ENCODE measurements at places on chromosomes 12 and 14. TPM values are rescaled to one million over a fixed set of nuclear protein-coding genes. Genes with fewer than 3 reads are reported as not detected.

GRCh38 chr12:116695464-116695725 lies 42.5 kb downstream of the SPRING1 start:
- no peak for DNase-seq

Gene AKAP5
- 0.54 TPM for total RNA-seq

DNA sequence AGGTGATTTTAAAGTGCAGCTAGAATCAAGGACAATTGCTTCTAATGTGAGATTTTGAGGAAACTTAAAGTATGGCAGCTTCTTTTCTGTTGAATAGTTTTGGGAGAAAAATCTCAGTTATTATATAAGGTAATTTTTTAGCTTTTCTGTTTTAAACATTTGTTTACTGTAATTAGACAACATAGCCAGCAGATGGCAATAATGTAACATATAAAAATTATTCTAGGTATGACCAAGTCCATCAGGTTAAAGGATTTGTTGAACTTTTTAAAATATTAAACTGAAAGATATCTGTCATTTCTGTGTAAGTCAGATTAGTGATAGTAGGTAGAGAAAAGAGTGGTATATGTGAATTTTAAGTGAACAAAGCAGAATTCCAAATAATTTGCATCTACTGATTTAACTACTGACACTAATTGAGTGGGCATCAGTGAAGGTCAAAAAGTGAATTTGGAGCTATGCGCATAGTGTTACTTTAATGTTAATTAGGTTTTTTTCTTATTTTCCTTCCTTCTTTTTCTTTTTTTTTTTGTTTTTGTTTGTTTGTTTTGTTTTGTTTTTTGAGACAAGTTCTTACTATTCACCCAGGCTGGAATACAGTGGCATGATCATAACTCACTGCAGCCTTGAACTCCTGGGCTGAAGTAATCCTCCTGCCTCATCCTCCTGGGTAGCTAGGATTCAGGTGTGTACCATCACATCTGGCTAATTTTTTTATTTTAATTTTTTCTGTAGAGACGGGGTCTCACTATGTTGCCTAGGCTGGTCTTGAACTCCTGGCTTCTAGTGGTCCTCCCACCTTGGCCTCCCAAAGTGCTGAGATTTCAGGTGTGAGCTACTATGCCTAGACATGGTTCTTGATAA lies 18.6 kb downstream of the PRORP start:
- no peak for DNase-seq

Gene RNF212B
- not detected for total RNA-seq

DNA sequence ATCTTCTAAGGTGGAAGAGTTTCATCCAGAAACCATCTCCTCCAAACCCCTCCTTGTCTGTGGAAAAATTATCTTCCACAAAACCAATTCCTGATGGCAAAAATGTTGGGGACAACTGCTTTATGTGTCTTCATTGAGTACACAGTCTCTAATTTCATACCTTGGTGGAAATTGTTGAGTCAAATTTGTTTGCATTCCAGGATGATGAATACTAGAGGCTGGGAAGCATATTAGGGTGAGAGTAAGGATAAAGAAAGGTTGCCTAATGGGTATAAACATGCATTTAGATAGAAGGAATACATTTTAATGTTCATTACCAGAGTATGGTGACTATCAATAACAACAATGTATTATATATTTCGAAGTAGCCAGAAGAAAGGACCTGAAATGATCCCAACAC lies 98.2 kb downstream of the C12orf42 start:
- DNase-seq, result no peak

GRCh38 chr12:70985850-70986249 lies 65.3 kb upstream of the PTPRR start:
- no peak for DNase-seq

- no peak for DNase-seq
Observed at GRCh38 chr14:58740379-58740935, 102.7 kb downstream of the DACT1 start.

GRCh38 chr14:69088586-69088985 lies 64.3 kb downstream of the DCAF5 start:
- DNase-seq, result no peak

DNA sequence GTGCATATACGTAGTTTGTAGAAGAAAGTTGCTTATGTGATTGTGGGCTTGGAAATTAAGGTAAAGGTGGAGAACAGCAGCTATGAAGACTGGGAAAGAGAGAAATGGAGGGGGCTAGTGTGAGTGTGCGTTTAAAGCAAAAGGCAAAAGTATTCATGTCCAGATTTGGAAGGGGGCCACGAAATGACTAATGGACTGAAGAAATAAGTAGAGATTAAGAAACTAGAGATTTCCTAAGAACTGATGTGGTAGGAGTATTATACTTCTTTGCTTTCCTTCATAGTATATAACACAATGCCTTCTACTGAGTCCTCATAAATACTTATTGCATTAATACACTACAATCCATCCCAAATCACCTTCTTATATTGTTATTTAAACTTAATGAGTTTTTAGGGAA lies 298.6 kb upstream of the NOVA1 start:
- no peak for DNase-seq

DNA sequence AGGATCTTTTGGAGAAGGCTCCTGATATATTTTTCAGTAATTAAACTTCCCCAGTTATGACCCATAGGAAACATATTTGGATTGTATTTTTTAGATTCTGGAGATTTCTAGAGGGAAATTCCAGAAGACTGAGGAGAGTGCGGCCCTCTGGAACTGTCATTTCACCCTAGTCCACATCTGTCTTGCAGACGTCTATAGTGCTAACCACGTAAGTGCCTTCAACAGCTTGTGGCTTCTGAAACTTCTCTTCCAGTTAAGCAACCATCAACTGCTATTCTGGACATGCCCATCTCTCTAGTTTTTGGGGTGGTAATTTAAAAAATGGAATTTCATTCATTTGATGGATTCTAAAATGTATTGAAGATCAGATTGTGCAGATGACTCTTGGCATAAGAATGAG lies 1098.8 kb downstream of the TMEM121 start:
- DNase-seq, result no peak

Gene TOMM20L
- total RNA-seq, result not detected

DNA sequence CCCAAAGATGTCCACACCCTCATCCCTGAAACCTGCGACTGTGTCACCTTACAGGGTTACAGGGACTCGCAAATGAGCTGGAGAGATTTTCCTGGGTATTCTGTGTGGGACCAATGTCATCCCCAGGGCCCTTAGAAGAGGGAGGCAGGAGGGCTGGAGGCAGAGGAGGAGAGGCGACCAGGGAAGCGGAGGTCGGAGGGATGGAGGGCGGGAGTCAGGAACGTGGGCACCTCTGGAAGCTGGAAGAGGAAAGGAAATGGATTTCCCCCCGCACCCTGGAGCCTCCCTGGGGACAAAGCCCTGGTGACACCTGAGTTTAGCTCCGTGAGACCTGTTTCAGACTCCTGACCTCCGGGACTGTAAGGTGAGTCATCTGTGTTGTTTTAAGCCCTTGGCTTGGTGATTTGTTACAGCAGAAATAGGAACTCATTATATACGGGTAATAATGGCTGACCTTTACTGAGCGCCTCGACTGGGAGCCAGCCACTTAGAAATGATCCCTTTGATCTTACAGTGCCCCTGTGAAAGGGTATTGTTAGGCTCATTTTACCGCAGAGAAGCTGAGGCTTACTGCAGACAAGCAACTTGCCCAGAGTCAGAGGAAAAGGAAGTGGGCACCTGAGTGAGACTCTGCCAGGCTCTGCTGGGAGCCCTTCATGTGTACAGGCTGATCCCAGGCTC lies 29.3 kb upstream of the FZD10 start:
- no peak for DNase-seq

DNA sequence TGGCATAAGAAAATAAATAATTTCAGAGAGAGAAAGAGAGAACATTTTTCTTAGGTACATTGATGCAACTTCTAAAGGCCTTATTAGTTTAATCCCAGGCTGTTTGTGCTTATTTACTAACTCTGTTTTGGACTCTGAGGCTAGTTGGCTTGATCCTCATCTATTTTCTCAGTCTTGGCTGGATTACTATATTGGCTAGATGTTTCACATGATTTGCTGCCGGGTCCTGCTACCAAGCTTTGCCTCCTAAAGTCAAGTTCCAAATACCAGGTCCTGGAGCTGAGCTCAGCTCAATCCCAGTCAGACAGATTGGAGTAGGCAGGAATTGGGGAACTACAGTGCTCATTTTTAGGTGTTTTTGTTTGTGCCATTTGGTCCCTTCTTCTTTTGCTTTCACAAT lies 340.8 kb downstream of the BCAT1 start:
- DNase-seq, result no peak

DNA sequence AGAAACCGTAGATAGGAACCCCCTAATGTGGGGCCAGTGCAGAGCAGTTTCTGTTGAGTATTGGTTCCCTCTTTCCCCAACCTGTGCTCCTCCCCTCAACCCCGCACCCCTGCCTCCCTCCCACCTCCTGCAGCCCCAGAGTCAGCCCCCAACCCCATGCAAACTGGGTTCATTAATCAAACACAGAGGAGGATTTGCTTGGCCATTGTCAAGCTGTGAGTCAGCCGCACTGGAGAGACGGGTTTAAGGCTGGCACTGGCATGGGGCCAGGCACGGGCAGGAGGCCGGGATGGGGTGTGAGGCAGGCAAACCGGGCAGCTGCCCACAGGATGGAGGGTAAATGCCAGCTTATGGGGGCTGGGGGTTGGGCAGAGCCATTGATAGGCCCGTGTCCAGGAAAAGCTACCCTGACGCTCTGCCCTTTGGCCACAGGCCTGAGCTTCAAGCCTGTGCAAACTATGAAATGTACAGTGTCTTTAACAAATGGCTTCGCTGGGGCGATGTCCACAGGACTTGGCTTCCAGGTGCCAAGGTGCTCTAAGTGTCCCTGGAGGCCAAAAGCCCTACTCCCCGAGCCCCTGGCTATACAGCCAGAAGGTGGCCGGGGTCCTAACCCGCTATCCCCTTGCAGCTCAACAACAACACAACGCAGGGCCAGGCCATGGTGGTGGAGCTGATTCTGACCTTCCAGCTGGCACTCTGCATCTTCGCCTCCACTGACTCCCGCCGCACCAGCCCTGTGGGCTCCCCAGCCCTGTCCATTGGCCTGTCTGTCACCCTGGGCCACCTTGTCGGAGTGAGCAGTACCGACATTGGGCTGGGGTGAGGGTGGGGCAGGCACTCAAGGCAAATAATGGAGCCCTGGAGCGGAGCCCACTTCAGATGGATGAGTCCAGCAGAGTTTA lies 1.4 kb downstream of the AQP5 start:
- peak; percentile 29 for DNase-seq

DNA sequence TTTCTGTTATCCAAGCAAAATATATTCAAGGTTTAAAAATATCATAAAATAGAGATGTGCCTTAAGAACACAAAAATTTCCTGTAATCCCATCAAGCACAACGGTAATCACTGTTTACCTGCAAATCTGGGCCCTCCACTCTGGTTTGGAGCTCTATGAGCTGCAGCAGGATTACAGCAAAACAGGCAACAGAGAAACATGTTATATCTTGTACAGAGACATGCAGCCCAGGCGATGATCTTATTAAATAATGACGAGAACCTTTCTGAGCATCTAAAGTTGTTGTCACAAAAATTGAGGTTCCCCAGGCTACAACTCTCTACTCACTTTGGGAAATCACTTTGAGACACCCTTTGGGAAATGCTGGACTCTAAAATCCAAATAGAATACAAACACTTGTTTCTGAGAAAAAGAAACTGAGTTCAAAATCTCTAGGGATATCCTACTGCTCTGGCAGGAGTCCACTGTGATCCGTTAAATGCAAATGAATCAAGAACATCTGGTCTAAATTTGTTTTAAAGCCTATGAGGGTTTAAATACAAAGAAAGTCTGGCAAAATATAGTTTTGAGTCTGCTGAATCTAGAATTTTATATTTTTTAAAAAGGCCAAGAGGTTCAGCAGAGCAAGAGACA lies 36.3 kb downstream of the STON2 start:
- no peak for DNase-seq

GRCh38 chr12:32860192-32860591 lies 36.4 kb downstream of the PKP2 start:
- no peak for DNase-seq

Gene NOVA1
- not detected for total RNA-seq

Gene ASIC1
- 28.9 TPM for total RNA-seq

- no peak for DNase-seq
Observed at GRCh38 chr12:13097491-13098011, 5.9 kb downstream of the GSG1 start.

GRCh38 chr14:24366413-24366720 lies 1.6 kb upstream of the NFATC4 start:
- DNase-seq, result no peak

DNA sequence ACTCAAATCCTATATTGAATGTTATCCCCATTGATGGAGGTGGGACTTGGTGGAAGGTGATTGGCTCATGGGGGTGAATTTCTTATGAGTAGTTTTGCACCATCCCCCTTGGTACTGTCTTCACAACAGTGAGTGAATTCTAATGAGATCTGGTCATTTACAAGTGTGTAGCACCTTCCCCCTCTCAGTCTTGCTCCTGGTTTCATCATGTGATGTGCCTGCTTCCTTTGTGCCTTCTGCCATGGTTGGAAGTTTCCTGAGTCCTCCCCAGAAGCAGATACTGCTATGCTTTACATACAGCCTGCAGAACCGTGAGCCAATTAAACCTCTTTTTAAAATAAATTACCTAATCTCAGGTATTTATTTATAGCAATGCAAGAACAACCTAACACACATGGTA lies 302.4 kb upstream of the KITLG start:
- DNase-seq, result no peak

DNA sequence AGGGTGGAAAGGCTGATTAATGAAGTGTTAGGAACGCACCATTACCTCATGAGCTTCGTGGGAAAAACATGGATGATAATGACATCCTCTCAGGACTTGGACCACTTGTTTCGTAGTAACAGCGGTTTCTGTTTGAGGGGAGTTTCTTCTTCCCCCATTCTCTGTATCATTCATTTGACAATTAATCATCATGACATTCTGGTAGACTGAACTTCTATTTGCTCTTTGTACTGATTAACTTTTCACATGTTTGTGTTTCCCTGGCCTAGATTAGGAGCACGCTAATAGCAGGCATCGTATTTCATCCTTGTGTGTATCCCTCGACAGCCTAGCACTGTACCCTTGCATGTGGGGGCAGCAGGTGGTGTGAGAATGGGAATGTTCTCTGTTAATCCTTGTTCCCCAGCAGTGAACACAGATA lies 8.0 kb downstream of the LRRC74A start:
- DNase-seq, result no peak

Gene USP44
- total RNA-seq, result 0.17 TPM

DNA sequence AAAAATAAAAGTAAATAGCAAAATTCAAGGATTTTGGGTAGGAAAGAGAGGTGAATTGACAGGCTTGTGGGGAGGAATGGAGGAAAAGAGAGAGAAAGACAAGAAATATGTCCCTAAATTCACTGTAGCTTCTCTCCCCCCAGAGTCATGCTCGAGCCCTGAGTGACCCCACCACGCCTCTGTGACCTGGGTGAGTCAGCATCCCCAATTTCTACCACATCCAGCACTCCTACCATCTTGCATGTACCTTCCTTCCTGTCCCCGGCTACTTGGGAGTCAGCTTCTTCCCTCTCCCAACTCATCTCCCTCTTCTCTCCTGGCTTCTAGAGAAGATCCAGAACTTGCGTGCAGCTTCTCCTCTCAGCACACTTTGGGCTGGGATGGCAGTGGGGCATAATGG lies 9.8 kb downstream of the ZNF219 start:
- no peak for DNase-seq

Gene WIF1
- not detected for total RNA-seq

GRCh38 chr14:90656973-90657372 lies 159.3 kb downstream of the TTC7B start:
- no peak for DNase-seq
